ENCODE measurements at places on chromosomes 3 and 15.
A peak's percentile ranks its signal among the peaks of the same experiment; 100 is the strongest.

GRCh38 chr3:49629866-49630265 is 44.3 kb upstream of the APEH start:
- DNase-seq: no peak

DNA sequence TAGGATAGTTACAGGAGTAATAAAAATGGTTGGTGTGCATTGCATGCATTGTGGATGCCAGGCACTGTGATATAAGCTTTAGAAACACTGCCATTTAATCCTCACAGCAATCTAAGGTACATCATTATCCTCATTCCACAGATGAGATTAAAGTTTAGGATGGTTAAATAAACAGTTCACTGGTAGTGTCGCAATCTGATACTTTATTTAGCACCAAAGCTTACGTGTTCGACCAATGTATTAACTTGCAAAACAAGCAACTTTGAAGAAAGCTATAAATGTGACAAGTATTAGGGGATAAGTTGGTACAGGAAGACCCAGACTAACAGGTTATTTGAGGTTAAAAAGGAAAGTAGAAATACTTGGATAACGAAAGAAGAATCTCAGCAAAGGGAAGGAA is 150.5 kb upstream of the ZNF385D start:
- no peak for DNase-seq

DNA sequence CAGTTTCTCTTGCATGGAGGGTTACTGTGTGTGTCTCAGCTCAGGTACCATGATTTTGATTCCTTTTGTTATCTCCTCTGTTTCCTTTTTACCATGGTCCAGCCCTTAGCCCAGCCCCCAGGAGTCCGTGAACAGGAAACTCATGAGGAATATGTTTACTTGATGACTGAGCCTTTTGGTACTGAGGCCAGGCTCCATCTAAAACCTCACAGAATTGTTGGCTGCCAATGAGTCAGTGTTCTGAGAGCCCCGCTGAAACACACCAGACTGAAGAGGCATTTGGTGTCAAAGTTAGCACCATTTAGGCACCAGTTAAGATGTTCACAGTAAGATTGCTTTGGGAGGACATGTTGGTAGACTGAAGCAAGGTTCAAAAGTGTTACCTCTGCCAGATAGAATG is 80.9 kb downstream of the DGKG start:
- DNase-seq: no peak

- DNase-seq: no peak
Observed at GRCh38 chr15:92595506-92596381, 59.8 kb downstream of the FAM174B start.

DNA sequence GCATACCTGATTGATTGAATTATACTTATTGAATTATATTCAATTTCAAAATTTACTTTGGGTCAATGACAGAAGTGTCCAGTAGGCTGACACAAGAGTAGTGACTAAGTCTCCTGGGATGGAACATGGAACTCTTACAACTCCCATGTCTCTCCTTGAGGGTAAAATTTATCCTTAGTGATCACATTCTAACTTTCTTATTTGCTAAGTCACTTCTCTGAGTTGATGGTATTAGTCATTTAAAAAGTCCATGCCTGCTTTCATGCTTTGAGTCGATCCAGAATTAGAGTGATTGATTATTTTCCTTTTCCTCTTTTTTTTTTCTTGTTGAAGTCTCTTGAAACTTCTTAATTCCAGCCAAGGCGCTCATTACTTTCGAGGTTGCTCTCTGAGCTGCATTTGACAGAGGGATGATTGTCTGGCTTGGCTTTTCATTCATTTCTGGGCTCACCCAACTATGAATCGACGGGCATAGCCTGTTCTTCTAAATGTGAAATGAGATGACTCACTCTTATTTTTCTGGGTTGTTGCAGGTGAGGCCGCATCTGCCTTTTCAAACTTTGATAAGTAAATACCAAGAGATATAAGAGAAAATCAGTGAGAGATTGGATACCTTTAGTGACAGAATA is 34.9 kb downstream of the LRRC3B start:
- no peak for DNase-seq

- peak; percentile 69 for DNase-seq
Observed at GRCh38 chr15:40054855-40055575, 16.0 kb upstream of the SRP14 start.

DNA sequence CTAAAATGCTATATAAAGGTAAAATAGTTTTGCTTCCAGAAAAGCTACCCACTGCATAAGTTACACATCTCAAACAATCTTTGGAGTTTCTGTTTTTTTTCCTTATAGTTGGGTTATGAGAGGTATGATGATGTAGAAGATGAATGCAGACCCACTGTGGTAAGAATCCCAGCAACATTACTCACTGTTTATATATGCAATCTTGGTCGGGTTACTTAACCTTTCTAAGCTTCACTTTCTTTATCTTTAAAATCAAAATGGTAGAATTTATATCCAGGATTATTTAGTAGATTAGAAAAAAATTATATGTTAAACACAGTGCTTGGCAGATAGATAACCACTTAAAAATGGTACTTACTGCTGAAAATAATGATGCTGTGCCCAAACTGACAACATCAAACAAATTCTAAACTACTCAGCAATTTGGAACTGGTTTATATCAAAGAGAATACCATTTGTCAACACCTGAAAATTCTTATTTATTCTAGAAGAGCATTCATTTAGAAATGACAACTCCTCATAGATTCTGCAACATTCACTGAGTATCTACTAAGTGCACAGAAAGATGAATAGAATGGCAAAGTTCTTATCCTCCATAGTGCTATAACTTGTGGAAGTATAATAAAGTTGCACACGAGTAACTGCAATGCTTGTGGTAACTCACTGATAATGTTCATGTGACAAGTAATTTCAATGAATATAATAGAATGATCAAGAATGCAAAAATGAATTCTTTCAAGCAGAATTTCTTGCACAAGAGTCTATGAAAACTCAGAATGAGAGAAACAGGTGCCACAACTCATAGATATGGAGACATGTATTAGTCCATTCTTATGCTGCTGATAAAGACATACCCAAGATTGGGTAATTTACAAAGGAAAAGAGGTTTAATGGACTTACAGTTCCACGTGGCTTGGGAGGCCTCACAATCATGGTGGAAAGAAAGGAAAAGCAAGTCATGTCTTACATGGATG is 129.0 kb upstream of the SLC7A14 start:
- DNase-seq: no peak

GRCh38 chr3:36969540-36970432 is 23.1 kb downstream of the EPM2AIP1 start:
- DNase-seq: no peak

Data from left hindlimb (tissue), 1 donor.